GM10248 (cell line): ENCODE measurements at places on chromosomes 16 and 17.

GRCh38 chr16:85126394-85126704, 14.1 kb upstream of the CIBAR2 start:
- no peak for DNase-seq

DNA sequence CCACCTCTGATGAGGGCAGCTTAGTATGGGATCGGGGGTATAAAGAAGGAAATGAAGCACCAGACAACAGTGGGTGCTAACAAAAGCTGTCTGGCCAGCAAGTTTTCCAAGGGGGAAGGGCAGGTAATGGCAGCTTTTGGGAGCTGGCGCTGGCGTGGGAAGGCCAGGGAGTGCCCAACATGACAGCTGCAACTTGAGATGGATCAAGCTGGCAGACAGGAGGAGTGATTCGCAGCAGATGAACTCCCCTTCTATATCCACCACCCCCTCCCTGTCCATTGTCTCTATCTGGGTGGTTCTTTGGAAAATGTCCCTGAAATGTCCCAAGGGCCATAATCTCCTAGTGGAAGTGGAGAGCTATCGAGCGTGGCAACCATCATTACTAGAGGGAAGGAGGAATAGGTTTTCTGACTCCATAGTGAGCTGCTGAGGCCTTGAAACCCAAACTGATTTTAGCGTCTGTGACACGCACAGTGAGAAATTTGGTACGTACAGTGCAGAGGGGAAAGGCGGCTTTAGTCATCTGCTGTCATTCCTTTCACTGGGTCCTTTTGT, 4.8 kb upstream of the INPP5K start:
- DNase-seq: no peak

DNA sequence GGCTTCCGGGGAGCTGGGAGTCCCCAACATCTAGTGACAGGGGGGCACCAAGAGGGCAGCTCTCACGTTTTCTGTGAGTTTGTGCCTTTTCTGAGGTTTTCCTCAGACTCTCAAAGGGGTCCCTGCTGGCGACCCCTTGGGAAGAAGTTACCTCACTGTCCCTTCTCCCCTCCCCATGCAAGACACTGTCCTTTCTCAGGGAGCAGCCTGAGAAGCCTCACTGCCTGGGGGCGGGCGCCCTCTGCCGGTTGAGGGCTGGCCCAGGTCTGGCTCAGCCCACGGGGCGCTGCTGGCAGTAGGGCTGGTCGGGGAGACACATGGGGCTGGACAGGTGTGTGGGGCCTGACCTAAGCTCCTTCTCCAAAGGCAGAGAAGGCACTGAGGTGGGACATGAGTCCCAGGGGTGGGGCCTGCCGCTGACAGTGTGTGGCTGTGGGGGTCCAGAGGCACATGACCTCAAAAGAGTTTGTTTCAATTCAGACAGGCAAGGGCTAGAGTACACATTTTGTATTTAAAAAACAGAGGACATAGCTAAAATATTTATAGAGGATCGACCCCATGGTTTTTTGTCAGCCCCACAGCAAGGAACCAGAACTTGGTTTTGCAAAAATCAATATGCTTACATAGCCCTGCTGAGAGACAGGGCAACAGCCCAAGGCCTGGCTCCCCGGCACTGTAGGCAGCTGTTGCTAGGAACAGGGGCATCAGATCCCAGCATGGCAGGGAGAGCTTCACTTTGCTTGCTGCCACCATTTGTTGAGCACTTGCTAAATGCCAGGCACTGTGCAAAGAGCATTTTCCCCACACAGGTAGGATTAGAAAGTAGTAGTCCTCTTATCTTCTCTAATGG, 18.5 kb upstream of the ALDH3A1 start:
- peak; percentile 87 for DNase-seq

DNA sequence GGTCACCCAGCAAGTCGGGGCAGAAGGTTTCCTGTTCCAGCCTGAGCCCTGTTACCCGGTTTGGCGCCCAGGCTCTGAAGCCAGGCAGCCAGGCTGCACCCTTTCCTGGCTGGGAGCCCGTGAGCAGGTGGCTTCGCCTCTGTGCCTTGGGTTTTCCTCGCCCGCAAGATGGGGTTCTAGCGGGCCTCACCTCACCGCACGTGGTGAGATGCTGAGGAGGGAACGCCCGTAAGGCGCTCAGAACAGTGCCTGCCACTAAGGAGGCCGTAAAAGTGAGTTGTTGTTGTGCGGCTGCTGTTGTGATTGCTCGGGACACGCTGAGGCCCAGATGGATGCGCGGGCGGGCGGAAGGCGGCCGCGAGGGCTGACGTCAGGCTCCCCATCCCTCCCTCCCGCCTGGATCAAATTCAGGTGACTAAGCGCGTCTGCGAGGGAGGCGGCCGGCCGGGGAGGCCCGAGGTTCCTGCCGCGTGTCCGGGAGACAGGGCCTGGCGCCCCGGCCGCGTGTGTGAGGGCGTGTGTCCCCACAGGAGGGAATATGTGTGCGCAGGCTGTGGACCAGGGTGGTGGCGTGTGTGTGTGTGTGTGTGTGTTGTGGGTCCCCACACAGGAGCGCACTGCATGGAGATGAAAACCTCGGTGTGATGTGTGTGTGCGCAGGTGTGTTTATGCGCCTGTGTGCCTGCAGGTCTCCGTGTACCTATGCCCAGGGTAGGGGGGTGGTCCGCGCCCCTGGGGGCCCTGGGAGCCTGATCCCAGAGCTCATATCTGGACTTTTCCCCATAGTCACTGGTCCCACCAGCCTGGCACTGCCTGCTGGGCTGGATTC, 4.3 kb downstream of the CAMKK1 start:
- DNase-seq: no peak

- DNase-seq: no peak
These were observed 4.0 kb downstream of the VAT1 start for GRCh38 chr17:43018008-43018853.

GRCh38 chr17:30557916-30558685, 80.9 kb downstream of the GOSR1 start:
- no peak for DNase-seq

DNA sequence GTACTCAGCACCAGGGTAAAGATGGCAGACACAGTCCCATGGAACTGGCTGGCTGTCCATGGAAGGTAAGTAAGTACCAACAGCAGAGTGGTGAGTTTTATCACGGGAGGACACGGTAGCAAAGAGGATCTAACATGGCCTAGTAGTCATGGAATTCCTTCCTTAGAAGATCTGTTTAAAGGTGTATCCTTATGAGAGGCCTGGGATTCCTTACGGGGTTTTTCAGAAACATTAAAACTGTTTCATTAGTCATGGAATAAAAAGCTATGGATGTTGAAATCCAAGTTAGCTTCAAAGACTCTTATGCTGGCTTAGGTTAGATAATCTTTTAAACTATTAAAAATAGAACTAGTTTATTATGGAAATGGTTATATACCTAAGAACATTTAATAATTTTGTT, 7.4 kb downstream of the FTO start:
- no peak for DNase-seq

DNA sequence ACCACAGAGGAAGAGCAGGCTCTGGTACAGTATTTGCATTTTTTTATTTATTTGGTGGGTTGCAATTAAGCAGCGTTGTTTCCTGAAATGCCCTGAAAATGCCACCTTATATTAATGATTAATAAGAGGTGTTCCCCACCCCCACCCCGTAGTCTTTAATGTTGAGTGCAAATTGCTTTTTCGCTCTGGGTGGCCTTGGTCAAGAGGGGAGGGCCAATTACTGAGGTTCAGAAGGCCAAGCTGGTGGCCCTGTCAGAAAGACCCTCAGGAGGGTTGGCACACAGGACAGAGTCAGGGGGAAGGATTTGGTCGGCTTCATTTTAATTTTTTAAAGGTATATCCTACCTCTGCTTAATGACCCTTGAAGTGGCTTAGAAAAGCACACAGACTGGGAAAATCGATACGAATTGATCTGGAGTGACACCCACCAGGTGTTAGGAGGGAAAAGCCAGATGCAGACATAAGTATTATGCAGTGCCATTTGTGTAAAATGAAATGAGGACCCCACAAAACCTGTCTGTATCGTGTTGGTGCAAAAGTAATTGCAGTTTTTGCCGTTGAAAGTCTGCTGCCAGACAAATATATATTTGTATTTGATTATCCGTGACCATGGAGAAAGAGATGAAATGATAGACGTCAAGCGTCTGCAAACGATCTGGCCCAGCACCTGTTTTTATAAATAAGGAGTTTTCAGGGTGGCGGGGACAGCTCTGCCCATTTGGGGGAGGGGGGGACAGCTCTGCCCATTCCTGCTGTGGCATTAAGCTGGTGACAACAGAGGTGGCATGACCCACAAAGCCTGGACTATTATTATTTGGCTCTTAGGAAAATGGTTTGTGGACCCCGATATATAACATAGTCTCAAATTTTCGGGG, 143.8 kb upstream of the PLCG2 start:
- DNase-seq: no peak
